Activated naive CD4-positive, alpha-beta T cell (primary cell): ENCODE measurements at places on chromosomes 2 and 18.

DNA sequence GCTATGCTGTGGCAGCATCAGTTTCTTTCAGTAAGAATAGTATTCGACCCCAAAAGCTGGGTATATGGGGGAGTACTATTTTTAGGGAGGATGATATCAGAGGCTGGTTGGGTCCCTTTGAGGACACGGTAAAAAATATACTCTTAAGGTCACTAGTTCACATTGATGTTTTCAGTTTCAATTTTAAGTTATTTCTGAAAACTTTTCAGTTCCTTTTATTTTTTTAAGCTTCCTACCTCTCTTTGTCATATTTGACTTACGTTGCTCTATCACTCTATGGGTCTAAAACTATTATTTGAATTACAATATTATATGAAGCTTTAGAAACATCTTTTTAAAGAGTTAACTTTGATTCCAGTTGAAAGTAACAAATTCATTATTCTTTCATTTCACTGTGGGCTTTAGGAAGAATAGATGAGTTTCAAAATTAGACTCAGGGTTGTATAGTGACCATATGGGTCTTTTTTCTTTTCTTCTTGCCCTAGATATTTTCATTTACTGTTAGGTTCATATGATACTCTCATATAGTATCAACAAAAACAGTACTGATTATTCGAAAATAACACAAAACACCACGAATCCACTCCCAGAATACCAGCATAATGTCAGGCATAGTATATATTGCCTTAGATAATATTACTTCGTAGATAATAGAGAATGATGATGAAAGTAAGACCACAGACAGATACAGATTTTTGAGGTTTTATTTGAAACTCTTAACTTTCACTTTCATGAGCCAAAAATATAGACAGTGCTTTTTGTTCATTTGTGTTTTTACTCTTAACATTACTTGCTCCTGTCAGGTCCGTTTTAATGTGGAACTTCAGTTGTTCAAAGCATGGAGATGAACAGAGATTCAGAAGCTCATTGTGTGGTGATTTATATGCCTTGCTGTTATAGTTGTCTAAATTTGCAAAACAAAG is 9.8 kb downstream of the RMDN2 start:
- DNase-seq = no peak

DNA sequence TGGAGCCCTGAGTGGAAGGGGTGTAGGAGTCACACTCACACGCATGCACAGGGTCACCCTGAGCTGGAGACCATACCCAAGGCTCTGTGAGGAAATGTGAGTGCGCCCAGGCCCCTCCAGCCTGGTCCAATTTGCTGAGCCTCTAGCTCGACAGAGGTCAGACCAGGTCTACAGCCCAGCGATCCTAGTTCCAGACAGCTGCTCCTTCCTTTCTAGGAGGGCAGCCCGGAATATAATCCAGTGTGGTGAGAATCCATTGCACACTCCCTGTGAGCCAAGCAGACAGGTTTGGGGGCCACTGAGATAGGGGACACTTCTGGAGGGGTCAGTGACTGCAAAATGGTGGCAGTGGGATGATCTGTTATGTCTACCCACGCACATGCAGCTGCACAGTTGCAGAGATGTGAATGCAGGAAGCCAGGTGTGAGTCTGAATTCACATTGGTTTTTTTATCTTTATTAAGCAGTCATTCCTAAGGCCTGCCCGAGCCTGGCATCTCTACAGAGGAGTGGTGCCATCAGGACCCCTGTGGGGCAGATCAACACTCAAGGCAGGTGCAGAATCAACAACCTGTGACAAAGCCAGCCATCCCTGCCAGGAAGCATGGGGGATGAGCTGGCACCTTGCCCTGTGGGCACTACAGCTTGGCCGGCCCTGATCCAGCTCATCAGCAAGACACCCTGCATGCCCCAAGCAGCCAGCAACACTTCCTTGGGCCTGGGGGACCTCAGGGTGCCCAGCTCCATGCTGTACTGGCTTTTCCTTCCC is at the start of gene GPR148:
Gene GPR148 (plus strand): TSS at position 522 of the 768 bp plus-strand sequence. CDS start 82 bp downstream, at position 604.
- DNase-seq = no peak

GRCh38 chr2:148102641-148103040 is 81.8 kb downstream of the MBD5 start:
- DNase-seq = no peak

GRCh38 chr18:9926977-9927376 is 13.2 kb downstream of the VAPA start:
- no peak for DNase-seq

DNA sequence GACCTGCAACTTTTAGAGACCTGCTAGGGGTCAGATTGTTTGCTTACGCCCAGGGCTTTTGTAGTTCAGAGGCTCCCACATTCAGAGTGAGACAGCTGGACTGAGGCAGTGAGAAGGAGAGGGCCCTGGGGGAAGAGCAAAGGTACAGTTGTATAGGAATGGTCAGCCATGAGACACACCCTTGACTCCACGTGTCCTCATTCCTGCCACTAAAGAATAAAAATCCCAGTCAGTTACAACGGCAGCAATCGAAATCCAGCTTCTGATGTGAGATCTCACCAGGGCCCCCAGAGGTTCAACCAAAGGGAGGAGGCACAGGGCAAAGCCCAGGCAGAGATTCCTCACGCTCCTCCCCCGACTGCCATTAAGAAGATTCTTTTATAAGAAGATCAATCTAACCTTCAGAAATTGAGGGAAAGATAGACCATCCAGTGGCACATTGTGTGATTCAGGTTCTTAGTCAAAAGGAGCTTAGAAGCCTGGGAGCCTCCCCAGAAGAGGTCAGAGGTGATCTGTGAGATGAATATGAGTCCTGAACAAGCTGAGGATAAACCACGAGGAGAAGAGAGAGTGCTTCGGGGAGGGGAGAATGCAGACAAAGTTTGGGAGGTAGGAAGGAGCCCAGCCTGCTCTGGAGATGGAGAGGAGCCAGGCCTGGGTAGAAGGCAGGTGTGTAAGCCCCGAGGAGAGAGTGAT is 317.0 kb downstream of the CYP26B1 start:
- no peak for DNase-seq

DNA sequence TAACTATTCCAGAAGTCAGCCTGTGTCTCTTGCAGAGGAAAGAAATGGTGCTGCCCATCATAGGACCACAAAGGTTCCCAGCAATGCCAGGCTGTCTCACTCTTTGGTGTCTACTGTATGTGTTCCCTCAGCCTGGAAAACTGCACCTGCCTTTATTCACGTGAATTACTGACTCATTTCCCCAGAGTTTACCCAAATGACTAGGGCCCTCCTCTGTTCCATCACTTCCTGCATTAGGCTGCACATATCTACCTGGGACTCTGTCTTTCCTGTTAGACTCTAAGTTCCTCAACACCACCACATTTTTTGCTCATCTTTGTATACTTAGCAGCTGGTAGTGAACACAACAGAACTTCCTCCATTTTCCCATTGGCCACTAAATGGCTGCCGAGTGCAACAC is 188.3 kb downstream of the FHOD3 start:
- DNase-seq = no peak

- no peak for DNase-seq
These were observed 741.3 kb upstream of the RAB6C start for GRCh38 chr2:129237966-129238725.

- DNase-seq = no peak
These were observed 488.8 kb upstream of the RAB6C start for GRCh38 chr2:129490641-129491040.
